Effector CD4-positive, alpha-beta T cell (primary cell): ENCODE measurements at places on chromosomes 7 and 10.

DNA sequence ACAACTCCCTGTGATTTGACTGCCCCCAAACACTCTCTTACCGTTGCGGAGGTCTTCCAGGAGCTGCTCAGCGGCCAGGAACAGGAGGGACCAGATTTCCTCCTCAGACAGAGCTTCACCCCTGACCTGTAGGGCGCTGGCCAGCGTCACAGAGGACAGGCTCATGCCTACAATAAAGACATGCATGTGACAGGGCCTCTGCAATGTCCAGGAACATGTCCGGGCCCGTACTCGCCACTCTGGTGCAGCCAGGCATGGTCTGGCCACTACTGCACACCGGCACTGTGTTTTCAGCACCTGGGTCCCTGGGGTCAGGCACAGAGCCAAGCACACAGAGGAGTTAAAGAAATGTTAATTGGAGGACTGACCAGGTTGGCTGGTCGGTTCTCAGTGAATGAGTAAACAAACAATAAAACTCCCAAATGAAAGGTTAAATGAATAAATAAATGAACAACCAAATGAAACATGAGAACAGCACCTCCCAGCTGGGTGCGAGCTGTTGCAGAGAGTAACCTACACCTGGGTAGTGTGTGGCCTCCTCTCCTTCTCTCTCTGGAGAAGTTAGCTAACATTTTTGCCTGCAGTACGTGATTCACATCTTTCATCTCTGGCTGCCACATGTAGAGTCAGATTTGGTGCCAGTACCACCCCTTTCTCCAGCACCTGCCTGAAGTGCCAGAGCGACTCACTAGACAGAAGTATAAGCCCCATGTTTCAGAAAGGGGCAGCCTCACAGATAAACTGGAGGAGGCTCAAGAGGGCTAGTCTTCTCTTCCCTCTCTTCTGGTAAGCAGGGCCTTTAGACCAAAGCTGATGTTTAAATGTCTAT, 22.8 kb downstream of the FRMPD2 start:
- DNase-seq: no peak

- no peak for DNase-seq
Measured at GRCh38 chr10:17645621-17646345, 1.8 kb downstream of the STAM start.

DNA sequence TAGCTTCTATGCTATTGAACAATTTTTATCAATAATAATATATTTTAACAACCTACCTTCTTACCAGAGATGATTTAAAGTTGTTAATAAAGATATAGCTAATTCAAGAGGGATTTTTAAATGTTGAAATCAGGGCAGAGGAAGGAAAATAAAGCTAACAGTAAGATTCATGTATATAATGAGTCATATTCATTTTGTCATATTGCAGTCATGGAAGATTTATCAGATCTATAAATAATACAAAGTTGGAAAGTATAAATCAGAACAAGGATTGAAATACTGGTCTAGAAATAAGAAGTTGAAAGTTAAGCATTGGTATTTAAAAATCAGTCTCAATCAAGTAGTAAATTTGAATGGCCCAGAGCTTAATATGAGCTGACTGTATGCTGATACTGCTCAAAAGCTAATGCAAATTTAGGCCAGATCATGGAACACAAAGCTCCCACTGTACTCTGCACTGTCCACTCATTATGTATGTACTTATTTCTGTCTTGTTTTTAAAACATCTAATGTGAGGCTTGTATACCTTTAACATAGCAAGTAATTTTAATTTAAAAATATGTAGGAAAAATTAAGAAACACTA, 196.9 kb downstream of the ZEB1 start:
- no peak for DNase-seq

GRCh38 chr7:119908948-119909347, 364.0 kb upstream of the KCND2 start:
- DNase-seq: no peak

- DNase-seq: no peak
Measured at GRCh38 chr7:4766666-4767519, 8.5 kb upstream of the AP5Z1 start.

GRCh38 chr10:85617751-85618546, 748.6 kb downstream of the GRID1 start:
- no peak for DNase-seq

GRCh38 chr7:142476077-142476476, 218.2 kb upstream of the PRSS58 start:
- DNase-seq: no peak

DNA sequence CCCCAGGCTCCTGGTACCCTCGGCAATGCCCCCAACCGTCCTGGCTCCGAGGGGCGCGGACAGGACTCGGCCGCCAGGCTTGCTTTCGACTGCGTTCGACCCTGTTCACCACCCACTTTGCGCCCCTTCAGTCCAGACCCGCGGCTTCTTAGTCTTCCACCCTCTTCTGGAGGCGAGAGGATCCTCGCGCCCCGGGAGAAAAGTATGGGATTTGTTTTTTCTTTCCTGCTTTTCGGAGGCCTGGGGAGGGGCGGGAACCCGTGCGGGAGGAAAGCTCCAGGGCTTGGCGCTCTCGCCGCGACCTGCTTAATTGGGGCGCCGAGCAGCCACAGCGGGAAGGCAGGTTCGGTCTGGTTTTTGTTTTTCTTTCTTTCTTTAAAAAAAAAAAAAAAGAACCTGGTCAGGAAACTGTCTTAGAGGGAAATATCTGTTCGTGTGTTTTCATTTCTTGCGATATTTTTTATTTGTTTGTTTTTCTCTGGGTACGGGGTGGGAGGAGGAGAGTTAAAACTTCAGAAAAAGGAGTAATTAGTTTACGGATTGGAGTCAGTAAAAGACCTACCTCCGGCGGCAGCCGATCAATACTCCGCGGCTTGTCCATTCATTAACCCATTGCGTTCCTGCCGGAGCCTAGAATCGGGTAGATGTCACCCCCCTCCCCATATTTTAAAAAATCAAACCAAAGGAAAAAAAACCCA, 1.6 kb downstream of the EMX2 start:
- no peak for DNase-seq

- peak; percentile 78 for DNase-seq
Measured at GRCh38 chr7:148987010-148987750, 41.1 kb downstream of the PDIA4 start.

- no peak for DNase-seq
Measured at GRCh38 chr10:104639590-104640338, 1.3 kb upstream of the SORCS3 start.

DNA sequence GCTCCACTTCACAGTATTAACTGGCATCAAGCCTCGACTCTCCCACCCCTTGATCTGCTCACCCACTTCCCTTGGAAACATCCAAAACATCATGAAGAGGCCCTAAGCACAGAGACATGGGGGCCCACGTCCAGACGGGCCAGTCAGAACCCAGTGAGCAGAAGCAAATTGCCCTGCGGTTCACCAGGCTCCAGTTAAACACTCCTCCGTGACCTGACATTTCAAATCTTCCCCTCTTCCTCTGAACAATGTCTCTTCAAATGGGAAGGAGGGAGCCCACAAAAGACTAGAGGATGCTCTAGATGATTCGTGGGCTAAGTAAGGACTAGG, 44.8 kb downstream of the CLEC2L start:
- no peak for DNase-seq

DNA sequence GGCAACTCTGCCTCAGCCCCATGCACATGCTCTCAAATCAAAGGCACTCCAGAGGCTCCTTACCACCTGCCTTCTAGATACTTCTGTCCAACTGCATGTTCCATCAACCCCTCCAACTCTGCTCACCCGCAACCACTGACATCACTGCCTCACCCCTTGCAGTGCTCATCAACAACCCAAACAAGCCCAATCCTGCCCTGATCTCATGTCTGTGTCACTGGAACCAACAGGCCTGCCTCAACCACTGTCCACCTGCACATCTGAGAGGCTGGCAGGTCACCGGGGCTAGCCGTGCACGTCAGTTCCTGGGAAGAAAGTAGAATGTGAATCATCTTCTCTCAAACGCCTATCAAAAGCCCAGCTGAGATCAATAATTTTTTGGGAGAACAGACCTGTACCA, 33.3 kb downstream of the CTBP2 start:
- no peak for DNase-seq

GRCh38 chr7:73899731-73900142, 38.8 kb downstream of the TMEM270 start:
- no peak for DNase-seq

- DNase-seq: peak; percentile 57
Measured at GRCh38 chr10:67788028-67788886, 49.7 kb downstream of the DNAJC12 start.

GRCh38 chr7:55178863-55179773, 160.3 kb downstream of the EGFR start:
- no peak for DNase-seq

DNA sequence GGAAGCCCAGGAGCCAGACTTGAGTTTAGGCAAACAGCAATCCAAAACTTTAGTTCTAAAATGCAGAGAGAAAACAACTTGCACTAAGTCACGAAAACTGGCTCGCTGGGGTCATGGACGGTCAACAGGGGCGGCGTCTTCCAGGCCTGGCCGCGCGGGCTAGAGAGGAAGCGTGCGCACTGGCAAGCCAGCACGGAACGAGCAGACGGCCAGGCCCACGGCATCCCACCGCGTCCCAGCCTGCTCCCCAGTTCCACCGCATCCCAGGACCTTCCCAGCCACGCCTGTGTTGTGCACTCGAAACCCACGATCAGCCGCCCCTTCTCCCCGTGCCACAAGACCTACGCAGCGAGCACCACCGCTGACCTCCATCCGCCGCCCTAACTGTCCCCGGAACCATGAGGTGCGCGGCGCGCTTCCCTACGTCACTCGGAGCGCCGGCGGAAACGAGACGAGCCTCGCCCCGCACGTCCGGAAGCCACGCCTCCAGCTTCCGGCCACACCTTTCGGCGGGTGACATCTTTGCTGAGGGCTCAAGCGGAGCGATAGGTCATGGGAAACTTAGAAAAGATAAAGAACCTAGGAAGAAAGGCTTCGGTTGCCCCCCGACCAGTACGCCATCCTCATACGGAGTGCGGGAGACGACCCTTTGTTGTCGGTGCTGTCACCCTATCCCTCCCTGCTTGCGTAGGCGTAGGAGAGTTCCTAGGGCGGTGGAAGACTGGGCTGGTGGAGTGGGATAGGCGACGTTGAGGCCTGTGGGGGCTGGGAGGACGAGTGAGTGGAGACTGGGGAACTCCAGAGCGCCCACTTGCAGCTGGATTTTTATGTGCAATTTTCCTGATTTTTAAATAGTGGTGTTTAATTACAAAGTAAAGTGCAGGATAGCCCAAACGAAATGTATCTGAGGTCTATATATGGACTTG, at the start of gene TBRG4:
TBRG4 (minus strand) TSS at position 400 of the 926 bp plus-strand sequence. CDS start 2,460 bp downstream, outside the sequence.
- peak; percentile 89 for DNase-seq

- no peak for DNase-seq
Measured at GRCh38 chr10:106751091-106751490, 413.4 kb downstream of the SORCS1 start.

- no peak for DNase-seq
Measured at GRCh38 chr7:134357486-134357885, 40.8 kb upstream of the SLC35B4 start.

DNA sequence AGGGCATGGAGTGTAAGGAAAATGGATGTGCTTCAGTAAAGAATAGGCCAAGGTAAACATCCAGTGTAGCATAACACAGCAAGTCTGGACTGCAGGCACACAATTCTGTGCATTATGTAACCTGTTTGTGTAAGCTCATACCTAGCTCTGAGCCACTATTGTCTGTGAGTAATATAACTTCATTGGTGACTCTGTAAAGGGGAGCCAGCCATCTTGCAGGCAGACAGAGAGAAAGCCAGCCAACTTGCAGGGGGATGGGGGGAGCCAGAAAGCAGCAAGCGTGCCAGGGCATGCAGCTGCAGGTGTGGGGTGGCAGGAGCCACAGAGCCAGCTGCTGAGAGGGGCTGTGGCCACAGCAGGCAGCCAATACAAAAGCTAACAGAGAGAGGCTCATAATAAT, 449.2 kb downstream of the IPMK start:
- DNase-seq: no peak

- no peak for DNase-seq
Measured at GRCh38 chr10:72235544-72236279, 19.6 kb upstream of the ASCC1 start.

GRCh38 chr10:14456218-14456869, 125.6 kb upstream of the FRMD4A start:
- DNase-seq: no peak

DNA sequence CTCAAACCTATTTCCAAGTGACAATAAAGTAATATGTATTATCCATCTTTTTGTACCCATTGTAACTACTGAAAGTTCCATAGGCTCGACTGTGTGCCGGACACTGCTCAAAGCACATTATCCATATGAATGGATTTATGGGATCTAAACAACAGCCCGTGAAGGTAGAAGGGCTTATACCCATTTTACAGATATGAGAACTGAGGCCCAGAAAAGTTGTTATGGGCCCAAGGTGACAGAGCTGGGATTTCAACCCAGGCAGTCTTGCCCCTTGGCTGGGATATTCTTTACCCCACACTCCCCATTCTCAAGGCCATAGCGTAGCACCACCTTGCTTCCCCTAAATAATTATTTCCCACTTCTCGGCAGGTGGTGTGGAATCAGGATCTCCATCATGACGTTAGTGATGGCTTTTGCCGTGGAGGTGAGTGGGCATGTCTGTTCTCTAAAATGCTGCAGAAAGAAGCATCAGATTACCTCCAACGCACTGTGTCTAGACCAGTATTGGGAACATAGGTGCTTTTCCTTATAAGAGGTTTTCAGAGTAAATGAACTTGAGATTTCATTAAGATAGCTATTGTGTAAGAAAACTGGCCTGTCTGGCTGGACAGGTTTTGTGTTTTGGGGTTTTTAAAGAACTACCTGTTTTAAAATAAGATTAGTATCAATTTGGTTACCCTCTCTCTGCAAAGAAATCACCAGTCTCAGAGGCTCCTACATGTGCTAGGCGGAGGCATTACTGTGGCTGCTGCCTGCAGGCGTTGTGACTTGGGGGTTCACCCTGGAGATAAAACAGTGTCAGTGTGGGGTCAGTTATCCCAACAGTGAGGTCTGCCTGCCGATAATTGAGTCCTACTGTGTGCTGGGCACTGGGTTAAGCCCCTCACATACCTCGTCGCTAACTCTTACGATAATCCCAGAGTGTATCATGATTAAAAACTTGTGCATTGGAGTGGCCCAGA, 85.1 kb upstream of the SDK1 start:
- DNase-seq: no peak

DNA sequence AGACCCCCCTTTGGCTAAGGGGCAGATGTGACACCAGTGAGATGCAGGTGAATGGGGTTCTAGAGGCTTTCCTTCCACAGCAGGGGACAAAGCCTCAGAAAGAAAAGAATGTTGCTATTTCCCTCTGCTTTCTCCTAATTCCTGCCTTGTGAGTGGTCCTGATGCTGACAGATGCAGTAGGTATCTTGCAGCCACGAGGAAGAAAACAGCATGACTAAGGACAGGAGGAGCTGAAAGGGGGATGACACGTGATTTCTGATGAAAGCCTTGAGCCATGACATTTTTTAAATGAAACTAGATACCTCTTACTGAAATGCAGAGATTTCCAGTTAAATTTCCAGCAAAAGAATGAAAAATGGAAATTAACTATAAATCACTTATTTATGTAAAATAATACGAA, 92.4 kb downstream of the C1GALT1 start:
- no peak for DNase-seq
